ENCODE measurements at places on chromosomes 2 and 18.

- DNase-seq, result no peak
Observed at GRCh38 chr2:29013057-29013780, 32.1 kb downstream of the TOGARAM2 start.

GRCh38 chr2:111062417-111062816 lies 58.3 kb upstream of the BCL2L11 start:
- DNase-seq, result no peak

DNA sequence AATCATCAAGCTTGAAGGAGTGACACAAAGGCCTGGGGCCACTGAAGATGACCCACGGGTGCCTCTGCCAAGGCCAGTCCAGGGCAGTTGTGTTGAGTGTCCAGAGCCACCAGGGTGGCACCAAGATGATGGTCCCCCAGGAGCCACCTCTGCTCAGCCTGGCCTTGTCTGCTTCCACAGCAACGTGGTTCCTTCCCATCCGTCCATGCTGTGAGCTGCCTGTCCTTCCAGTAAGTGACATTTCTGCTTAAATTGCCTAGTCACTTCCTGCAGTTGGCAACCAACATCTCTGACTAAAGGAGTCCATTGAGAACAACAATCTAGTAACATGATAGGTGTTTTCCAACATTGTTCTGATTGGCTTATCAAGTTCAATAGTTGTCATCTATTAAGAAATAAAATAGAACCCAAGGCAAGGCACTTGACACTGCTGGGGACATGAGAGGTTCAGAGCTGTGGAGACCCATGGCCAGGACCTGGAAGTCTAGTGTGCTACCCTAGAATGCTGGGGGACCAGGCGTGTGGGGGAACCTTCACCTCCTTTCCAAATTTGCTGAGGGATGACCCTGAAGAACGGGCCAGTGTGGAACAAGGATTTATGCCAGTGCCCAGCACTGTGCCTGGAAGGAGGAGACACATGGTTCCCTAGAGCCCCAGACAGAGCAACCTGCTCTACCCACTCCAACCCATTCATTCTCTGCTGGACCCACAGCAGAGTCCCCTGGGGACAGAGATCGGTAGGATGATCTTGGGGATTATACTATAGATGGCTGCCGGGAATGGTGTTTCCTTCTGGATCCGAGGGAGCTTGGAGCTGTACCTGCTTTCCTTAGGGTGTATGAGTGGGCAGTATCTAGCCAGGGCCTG lies 98.9 kb upstream of the EPC2 start:
- no peak for DNase-seq

GRCh38 chr18:58562146-58562998 lies 66.5 kb downstream of the ALPK2 start:
- no peak for DNase-seq

DNA sequence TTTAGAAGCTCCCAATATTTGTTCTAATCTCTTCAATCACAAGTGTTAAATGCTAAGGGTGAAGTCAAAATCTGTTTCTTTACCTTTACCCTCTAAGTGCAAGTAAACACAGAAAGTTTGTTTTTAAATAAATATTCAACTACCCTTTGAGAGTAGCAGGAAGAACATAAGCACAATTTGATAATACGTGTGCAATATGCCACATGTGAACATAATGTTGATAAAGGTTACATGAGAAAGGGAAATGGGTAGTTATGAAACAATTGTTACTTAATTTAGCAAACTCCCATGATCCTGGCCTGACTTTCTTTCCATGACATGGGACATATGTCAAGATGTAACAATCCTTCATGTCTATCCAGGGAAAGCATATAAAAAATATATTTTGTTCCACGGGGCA lies 7.1 kb downstream of the SPRED2 start:
- DNase-seq, result no peak

DNA sequence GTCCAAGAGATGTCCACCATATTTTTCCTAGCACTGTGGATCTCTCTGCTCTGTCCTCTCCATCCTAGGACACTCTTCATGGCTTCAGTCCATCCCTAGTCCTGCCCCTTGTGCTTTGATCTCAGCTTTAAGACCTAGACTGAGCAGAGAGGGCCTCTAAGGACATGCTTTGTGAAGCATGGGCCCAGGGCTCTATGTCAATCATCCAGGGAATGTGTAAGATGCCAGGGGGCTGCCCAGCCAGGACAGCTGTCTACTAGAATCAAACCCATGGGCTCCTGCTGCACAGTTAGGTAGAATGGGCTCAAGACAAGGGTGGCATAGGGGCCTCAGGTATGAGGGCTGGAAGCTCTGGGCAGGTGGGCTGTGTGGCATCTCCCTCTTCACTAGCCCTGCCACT lies 24.9 kb downstream of the TET3 start:
- no peak for DNase-seq

DNA sequence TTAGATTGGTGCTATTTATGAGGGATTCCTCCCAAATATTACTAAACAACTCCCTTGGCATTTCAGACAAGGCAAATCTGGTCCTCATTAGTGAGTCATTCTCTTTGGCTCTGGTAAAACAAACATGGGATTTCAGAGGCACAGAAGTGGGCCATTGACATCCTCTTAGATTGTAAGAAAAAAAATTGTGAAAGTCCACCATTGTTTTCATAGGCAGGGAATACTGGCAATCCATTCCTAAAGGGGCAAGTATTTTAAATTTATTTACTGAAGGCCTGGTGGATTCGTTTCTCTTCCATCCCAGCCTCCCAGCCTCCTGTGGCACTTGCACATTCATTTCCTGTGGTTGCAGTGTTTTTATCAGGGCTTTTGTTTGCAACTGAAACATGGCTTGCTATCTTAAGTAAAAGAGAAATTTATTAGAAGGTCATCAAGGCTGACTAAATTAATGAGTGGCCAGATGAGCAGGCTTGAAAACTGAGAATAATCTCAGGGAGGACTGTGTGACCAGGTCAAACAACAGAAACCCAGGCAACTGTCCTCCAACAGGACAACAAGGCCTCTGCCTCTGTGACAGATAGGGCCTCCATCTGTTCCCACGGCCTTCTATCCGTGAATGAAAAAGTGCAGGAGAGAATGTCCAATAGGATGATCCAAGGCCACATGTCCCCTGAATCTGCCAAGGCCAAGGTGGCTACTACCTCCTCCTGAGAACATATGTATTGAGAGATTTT lies 23.1 kb upstream of the TNFAIP6 start:
- DNase-seq, result no peak

- no peak for DNase-seq
Observed at GRCh38 chr2:173278794-173279526, 75.7 kb upstream of the CDCA7 start.

DNA sequence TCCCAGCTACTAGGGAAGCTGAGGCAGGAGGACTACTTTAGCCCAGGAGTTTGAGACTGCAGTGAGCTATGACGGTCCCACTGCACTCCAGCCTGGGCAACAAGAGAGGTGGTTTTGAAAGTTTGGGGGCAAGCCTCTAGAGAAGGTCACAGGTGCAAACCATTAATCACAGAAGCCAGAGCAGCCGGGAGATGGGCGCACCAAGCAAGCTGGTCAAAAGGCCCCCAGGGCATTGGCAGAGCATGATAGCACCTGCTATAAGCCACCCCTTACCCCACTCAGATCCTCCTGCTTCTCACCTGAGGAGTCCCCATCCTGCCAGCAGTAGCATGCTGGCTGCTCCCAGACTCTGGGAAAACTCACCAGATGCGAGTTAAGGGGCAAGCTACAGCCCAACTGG lies 116.1 kb upstream of the RAB12 start:
- no peak for DNase-seq

DNA sequence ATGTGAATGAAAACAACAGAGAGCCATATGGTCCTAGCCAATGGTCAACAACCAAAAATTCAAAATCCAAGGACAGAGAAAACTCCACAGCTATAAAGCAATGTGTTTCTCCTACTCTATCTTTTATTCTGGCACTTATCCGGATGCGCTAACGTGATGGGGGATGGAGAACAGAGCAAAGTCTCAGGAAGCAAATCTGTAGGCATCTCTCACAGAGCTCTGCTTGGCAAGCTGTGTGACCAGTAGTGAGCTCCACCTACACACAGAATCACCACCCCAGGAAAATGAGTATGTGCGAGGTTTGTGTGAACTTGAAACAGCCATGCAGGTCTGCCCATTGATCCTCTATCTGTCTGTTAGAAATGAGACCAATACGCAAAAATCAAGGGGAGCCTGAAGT lies 584.3 kb downstream of the BCL11A start:
- DNase-seq, result no peak

- DNase-seq, result no peak
Observed at GRCh38 chr2:10266133-10266620, 36.5 kb upstream of the HPCAL1 start.

GRCh38 chr2:198376677-198377076 lies 572.3 kb downstream of the PLCL1 start:
- no peak for DNase-seq

GRCh38 chr2:133756833-133757232 lies 188.6 kb upstream of the NCKAP5 start:
- no peak for DNase-seq

- DNase-seq, result no peak
Observed at GRCh38 chr2:96073170-96073775, 38.6 kb upstream of the GPAT2 start.

- no peak for DNase-seq
Observed at GRCh38 chr18:57533868-57534510, 52.5 kb downstream of the FECH start.

- DNase-seq, result no peak
Observed at GRCh38 chr2:155944218-155944617, 388.3 kb downstream of the NR4A2 start.

GRCh38 chr2:2793514-2793913 lies 462.4 kb upstream of the MYT1L start:
- DNase-seq, result no peak

DNA sequence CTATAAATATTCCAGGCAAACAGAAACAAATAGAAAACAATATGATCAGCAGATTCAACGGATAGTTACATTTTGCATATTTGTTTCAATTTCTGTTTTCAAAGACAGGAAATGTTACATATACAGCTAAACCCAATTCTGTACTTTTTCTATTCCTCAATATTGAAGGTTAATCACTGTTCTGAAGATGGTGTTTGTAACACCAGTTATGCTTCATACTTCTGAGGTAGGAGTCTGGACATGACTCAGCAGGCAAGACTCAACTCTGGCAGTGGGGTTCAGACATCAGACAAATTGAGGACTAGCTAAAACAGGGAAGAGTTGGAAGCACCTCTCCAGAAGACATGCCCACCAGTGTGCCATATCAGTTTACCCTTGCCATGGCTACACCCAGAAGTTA lies 16.6 kb downstream of the SERPINB13 start:
- no peak for DNase-seq

DNA sequence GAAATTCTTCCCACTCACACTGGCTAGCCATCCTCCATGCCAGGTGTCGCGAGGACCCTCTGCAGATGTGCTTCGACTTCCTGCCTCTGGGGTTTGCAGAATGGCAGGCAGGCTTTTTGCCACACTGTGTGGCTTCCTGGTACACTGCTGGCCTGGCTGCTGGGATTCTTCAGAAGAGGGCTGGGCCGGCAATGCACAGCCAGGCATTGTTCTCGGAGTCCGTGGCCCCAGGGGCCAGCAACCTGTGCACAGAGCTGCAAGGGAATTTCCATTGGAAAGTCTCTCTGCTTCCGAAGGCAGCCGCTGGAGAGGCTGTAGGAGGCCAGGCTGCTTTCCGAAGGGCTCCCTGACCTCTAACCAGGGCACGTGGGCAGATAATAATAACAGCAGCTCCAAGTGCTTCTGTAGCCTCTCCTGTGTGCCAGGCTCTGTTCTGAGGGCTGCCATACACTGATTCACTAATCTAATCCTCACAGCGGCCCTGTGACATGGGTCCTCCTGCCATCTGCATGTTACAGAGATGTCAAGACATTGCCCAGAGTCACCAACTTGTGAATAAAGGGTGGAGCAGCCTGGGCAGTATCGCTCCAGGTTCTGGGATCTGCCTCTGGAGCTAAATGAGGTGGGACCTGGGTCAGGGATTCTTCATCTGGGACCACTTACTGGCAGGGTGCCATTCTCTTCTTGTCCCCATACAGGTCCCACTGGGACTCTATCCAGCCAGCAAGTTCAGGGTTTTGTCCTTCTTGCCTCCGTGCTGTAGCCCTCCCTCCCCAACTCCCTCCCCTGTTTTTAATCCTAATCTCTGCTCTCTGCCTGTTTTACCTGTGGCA lies 5.0 kb downstream of the LDLRAD4 start:
- no peak for DNase-seq

DNA sequence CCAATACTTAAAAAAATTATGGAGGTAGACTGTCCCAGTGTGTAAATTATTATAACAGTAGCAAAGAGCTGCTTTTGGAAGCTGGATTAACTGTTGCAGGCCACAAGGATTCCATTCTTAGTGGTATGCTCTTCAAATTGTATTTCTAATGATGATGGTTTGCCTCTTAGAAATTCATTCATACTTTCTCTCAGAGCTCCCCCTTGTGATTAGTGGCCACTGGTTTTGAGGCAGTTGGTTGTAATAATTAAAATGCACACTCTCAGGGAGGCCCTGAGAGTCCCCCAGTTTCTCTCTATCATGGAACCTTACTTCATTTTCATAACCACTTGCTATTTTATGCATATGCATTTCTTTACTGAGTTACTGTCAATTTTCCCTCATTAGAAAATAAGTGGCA lies 122.5 kb downstream of the PLA2R1 start:
- no peak for DNase-seq

DNA sequence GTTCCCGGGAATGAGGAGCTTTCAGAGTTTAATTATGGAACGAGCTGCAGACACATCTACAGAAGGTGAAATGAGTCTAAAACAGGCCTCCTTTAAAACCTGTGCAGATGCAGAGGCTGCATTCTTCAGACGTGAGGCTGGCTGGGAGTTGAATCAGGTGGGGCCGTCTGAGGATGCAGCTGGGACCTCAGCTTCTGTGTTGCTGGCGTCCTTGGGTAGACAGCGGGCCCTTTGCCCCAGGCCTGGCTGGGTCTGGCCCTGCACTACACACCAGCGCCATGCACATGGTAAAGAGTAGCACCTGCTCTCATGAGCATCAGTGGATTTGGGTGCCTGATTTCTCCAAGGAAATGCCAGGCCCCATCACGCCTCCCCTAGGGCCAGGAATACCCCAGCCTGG lies 67.3 kb downstream of the TMEM18 start:
- DNase-seq, result no peak

DNA sequence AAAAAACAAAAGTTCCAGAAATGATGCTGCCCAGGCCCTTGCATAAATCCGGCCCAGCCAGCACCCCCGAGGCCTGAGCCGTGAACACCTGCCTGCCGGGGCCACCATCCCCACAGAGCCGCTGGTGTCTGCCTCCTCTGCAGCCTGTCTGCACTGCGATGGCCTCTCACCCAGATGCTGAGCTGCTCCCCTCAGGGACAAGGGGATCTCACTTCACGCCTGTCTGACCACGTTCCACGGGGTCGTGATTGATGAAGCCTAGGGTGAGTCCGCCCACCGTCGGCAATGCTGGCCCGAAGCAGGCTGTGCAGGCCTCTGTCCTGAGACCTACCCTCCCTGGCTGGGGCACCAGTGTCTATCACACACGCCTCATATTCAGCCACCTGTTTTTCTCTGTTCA lies 444.2 kb downstream of the EIPR1 start:
- no peak for DNase-seq

Data from stimulated activated CD4-positive, alpha-beta T cell treated with anti-CD3 and anti-CD28 coated beads, Interleukin-4, amount 100 ng/mL, for 1 hour (primary cell).